ENCODE measurements at places on chromosomes 6 and 20. TPM values are rescaled to one million over a fixed set of nuclear protein-coding genes. Genes with fewer than 3 reads are reported as not detected.
A peak's percentile ranks its signal among the peaks of the same experiment; 100 is the strongest.

DNA sequence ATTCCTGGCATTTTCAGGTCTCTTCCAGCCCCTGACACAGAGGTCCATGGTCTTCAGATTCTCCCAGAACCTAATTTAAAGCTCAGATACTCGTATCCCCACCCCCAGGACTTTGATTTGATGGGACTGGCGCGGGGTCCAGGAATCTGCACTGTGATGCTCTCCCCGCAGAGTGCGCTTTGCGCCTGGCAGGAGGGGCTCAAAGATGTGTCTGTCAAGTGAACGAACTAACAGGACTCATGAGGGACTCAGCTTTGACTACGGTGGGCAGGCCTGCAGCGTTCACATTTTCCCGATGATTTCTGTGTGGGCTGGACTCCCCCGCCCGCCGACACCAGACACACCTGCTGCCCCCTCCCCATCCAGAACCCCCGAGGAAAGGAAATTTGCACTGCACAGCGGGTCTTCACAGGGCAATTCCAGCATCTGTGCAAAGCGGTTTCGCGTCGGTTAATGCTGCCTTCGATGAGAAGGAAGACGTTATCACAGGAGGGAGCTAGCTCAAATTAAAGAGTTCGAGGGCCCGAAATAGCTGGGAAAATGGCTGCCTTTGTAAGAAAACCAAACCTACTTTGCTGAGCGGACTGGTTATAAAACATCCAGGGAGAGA, 90.2 kb downstream of the ZDHHC14 start:
- H3K4me1 ChIP-seq, result no peaks in the 10 kb centered on the region
- H3K36me3 ChIP-seq, result no peaks in the 10 kb centered on the region
- H3K27me3 ChIP-seq, result no peaks in the 10 kb centered on the region

DNA sequence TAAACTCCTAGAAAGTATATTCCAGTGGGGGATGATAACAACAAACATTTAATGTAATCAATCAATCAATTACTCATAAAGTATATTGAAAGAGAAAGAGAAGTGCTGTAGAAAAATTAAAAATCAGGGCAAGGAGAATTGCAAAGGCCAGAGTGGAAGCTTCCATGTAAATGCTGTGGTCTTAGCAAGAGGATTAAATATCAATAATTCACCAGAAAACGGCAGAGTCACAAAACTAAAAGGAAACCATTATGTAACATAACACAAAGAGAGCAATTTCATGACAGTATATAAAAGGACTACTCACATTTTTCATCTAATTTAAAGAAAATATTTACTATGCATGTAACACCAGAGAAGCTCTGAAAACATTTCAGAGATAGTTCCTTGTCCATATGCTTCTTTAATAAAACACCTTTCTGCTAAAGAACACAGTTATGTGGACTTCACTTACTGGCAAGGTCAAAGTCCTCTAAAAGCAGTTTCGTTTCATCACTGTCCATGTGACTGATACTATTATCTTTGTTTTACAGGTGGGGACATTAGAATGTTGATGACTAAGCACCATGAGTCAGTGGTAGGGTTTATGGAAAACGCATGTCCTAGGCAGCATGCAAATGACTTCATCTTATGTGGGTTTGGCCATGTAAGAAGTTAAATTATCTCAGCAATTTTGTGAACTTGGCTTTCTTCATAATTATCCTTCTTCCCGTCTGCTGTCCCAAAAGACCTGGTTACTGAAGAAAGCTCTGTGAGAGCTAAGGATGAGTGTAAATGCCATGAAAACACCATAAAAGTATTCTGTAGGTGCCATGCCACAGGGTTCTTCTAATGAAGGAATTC, 185.8 kb upstream of the TENT5A start:
- no peak overlapping the region for H3K4me3 ChIP-seq
- H3K36me3 ChIP-seq, result no peaks in the 10 kb centered on the region
- no peak overlapping the region for H3K27ac ChIP-seq

GRCh38 chr20:62056377-62056776, 9.3 kb downstream of the TAF4 start:
- no peaks in the 10 kb centered on the region for H3K27me3 ChIP-seq
- H3K4me1 ChIP-seq, result peaks cover 13% of the 10 kb centered on the region
- H3K36me3 ChIP-seq, result no peaks in the 10 kb centered on the region
- H3K27ac ChIP-seq, result no peak overlapping the region
- no peak for DNase-seq

UNC5CL gene
- total RNA-seq, result 0.27 TPM

DNA sequence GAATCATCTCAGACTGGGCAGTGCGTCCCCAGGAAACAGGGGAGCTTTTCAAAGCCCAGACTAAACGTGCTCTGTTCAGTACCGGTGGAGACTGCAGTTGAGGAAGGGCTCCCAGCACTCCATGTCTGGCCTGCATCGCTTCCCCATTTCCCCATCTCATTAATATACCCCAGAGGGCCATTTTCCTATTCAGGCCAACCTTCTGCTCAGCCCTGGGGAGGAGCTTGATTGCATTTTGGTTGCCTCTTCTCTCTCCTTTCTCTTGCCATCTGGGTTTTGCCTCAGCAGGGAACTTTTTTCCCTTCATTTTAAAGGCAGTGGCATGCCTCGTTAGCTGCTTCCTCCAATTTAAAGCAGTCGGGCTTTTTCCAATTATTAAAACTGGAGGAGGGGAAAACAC, 394.3 kb upstream of the SOX4 start:
- no peak overlapping the region for H3K27ac ChIP-seq
- H3K4me3 ChIP-seq, result no peak overlapping the region
- H3K4me1 ChIP-seq, result peaks cover 23% of the 10 kb centered on the region
- peaks cover 5% of the 10 kb centered on the region for H3K36me3 ChIP-seq
- no peak for DNase-seq

- H3K36me3 ChIP-seq, result no peaks in the 10 kb centered on the region
- no peak overlapping the region for H3K27ac ChIP-seq
- no peak overlapping the region for H3K4me3 ChIP-seq
- no peaks in the 10 kb centered on the region for H3K27me3 ChIP-seq
Measured at GRCh38 chr6:156121973-156122372, 655.2 kb upstream of the ARID1B start.

GRCh38 chr6:12152023-12152970, 137.9 kb upstream of the EDN1 start:
- H3K27me3 ChIP-seq, result no peaks in the 10 kb centered on the region
- no peak for DNase-seq
- H3K27ac ChIP-seq, result no peak overlapping the region
- no peaks in the 10 kb centered on the region for H3K4me1 ChIP-seq
- H3K36me3 ChIP-seq, result no peaks in the 10 kb centered on the region

PPIL6 gene
- total RNA-seq, result 3.9 TPM

DNA sequence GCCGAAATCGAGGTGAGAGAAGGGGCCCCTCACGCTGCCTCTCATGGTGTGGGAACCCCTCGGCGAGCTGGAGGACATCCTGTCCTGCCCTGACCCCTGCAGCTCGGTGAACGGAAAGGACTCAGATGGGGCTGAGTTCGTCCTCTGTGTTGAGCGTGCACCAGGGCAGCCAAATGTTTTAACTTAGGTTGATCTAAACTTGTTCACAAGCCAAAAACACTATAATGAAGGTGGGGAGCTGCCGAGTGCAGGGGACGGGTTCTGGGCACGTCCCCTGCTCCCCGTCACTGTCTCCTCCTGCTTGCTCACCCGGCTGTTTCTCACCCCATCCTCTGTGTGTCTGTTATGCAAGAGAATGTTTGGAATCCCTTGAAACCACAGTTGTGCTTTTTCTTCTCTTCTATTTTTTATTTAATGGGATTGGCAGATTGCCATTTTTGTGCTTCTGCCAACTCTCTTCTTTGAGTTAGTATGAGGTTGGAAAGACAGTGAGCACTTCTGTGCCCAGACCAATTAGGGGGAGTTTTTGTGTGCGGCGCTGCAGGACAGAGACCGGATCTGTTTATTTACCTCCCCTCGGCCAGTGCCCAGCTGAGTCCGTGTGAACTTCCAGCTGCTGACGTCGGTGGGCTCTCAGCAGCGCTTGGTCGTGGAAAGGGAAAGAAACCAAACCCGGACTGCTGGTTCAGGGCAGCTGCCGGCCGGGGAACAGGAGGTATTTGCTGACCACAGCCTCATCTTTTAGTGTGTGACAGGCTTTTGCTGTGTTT, 158.1 kb downstream of the DTNBP1 start:
- peak; percentile 73 for DNase-seq
- peak overlapping the region; percentile 57 for H3K4me3 ChIP-seq
- H3K36me3 ChIP-seq, result peaks cover 41% of the 10 kb centered on the region
- H3K4me1 ChIP-seq, result peaks cover 77% of the 10 kb centered on the region
- peak overlapping the region; percentile 87 for H3K27ac ChIP-seq

DNA sequence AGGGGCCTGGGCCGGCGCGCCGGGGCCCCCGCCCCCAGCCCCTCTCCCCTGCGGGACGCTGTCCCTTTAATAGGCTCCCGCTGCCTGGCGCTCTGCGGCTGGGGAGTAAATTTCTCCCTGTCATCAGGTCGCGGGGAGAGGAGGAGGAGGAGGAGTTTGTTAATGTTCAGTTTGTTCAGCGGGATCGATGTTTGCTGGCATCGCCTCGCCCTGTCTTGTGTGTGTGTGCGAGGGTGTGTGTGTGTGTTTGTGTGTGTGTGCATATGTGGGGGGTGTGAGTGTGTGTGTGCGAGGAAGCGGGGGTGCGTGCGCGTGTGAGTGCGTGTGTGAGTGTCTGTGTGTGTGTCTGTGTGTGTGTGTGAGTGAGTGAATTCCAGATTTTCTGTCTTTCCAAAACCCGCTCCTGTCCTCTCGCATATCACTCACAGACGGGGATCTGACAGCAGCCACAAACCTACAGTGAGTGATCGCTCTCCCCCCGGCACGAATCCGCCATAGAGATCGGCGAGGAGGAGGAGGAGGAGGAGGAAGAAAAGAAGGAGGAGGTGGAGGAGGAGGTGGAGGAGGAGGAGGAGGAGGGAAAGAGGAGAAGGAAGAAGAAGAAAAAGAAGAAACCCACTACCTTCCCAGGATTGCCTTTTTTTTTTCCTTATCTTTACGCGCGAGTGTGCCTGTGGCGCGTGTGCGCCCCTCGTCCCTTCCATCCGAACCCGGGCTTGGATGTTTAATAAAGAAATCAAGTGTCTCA, at the start of gene TSHZ2:
Gene TSHZ2 (plus strand): TSS at position 169 of the 748 bp plus-strand sequence. CDS start 936 bp downstream, outside the sequence.
- H3K27ac ChIP-seq, result peak within 1 kb of the TSS; percentile 66
- H3K4me1 ChIP-seq, result peaks cover 12% of the 10 kb centered on the region
- DNase-seq, result peak; percentile 26
- peaks cover 60% of the 10 kb centered on the region for H3K27me3 ChIP-seq
- H3K36me3 ChIP-seq, result no peaks in the 10 kb centered on the region
- peak within 1 kb of the TSS; percentile 70 for H3K4me3 ChIP-seq

DNA sequence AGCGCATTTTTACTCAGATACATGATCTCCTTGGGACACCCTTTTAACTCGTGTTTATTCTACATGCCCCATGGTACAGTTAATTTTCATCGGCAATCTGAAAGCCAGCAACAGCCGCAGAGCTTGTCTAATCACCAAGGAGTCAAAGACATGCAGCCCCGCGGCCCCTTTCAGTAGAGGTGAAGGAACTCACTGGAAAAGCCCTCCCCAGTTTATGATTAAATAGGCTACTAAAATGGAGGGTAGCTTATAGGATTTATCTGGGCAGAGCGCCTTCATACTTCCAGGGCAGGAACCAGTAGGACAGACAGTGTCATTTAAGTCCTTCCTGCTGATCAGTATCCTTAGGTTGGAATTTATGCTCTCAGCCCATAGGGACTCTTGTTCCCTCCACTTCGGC, 83.5 kb downstream of the DHX35 start:
- H3K27me3 ChIP-seq, result no peaks in the 10 kb centered on the region
- peaks cover 14% of the 10 kb centered on the region for H3K4me1 ChIP-seq
- H3K4me3 ChIP-seq, result no peak overlapping the region
- DNase-seq, result no peak
- no peak overlapping the region for H3K27ac ChIP-seq

DNA sequence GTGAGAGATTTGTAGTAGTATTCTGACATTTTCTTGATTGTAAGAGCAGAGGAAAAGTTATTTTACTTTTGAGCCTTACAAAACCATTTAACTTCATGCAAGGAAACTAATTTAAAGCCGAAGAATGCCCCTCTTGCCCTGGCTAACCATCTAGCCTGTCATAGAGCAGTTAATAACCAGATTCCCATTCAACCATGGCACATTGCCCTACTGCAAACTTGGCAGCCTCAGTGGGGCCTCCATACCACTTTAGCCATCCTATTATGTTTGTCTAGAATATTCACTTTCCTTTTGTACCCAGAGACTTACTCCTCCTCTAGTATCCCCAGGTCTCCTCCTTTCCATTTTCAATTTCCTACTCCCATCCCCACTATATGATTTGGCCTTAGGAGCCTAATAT, 230.9 kb downstream of the TBC1D7 start:
- no peak overlapping the region for H3K4me3 ChIP-seq
- peaks cover 77% of the 10 kb centered on the region for H3K4me1 ChIP-seq
- no peak for DNase-seq
- no peaks in the 10 kb centered on the region for H3K27me3 ChIP-seq
- H3K36me3 ChIP-seq, result no peaks in the 10 kb centered on the region

TMEM151B gene
- total RNA-seq, result not detected

KLHDC3 gene
- total RNA-seq, result 108 TPM
